ENCODE measurements at places on chromosomes 13 and 19.

GRCh38 chr13:83943530-83944279, 61.4 kb upstream of the SLITRK1 start:
- DNase-seq, result no peak

DNA sequence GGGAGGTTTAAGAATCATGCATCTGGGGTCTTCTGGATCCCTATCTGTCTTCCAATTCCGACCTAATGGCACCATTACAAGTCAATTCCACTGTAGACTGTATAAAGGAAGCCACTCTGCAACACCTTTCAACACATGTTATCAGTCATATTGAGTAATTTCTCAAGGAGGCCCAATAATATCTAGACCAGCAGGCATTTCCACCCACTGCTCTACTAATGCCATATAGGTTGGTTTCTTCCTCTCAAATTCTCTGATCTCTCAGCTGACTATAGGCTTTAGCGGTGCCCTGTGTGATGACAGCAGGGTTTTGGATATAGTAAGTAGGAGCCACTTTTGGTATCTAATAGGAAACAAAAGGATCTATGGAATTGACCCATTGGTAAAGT, 12.4 kb upstream of the ITM2B start:
- no peak for DNase-seq

GRCh38 chr19:56347163-56347778, 32.6 kb upstream of the ZSCAN5A start:
- no peak for DNase-seq

GRCh38 chr19:57803594-57804325, 11.0 kb downstream of the ZNF552 start:
- no peak for DNase-seq

GRCh38 chr19:35429698-35430408, 18.2 kb upstream of the FFAR2 start:
- no peak for DNase-seq

GRCh38 chr19:6821639-6822310, 49.3 kb downstream of the VAV1 start:
- DNase-seq, result no peak

GRCh38 chr19:45659096-45659729, 8.8 kb upstream of the GIPR start:
- DNase-seq, result no peak

DNA sequence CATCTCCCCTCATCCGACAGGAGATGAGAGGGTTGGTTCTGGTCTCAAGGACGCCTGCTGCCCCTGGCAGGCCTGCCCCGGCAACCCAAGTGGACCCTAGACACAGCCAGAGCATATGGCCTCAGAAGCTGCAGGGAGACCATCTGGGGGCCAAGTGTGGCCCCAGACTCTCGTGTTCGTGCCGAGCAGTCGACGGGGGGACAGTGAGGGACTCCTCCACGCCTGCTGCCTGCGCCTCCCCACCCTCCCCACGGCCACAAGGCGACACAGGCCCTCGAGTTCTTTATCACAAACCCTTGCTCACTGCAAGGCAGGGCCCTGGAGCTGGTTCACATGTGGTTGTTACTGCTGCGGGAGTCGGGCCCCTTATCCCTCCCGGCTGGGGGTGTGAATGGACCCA, 9.3 kb downstream of the CAPS start:
- DNase-seq, result no peak

- no peak for DNase-seq
These were observed 1149.2 kb downstream of the UQCRFS1 start for GRCh38 chr19:28063702-28064101.

DNA sequence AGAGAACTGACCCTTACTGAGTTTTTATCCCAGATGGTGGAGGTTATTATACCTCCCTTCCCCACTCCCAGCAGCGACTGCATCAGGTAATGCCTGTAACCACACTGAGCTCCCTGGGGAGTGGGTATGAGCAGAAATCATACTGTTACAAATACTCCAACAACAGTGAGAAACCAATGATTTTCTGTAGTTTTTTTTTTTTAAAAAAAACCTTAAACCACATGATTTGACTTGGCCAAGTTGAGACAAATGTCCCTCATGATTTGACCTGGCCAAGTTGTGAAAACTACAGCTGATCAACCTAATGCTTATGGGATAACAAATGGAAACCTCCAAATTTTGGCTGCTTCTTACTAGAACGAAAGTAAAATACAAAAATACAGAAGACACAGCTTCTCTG, 33.1 kb upstream of the SERP2 start:
- no peak for DNase-seq

DNA sequence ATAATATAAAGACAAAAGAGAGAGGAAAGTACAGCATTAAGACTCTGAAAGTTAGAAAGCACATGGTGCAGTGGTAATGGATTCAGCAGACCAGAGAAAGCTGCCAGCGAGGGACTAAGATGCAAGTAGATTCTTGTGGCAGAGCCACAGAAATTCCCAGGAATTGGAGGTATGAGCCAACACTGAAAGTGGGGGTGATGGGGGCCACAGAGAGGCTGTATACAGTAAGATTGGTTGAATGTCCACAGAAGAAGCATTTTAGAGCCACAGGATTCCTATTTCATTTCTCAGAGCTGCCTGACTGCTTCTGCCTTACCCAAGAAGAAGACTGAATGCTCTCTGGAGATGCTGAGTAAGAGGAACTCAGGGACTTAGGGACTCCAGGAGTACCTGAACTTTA, 295.0 kb downstream of the LMO7 start:
- DNase-seq, result no peak

DNA sequence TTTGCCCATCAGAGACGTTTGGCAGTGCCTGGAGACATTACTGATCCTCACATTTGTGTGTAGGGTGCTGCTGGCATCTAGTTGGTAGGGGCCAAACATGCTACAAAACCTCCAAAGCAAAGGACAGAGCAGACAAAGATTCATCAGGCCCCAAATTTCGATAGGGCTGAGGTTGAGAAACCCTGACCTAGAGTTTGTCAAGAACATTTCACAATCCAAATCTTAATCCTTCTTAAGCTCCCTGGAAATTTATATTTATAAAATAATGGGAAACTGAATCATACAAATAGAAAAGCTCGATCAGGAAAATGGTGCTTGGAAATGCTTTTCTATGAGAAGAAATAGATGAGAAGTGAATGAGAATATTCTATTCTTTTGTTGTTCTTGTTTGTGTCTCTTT, 273.6 kb downstream of the DCT start:
- DNase-seq, result no peak

DNA sequence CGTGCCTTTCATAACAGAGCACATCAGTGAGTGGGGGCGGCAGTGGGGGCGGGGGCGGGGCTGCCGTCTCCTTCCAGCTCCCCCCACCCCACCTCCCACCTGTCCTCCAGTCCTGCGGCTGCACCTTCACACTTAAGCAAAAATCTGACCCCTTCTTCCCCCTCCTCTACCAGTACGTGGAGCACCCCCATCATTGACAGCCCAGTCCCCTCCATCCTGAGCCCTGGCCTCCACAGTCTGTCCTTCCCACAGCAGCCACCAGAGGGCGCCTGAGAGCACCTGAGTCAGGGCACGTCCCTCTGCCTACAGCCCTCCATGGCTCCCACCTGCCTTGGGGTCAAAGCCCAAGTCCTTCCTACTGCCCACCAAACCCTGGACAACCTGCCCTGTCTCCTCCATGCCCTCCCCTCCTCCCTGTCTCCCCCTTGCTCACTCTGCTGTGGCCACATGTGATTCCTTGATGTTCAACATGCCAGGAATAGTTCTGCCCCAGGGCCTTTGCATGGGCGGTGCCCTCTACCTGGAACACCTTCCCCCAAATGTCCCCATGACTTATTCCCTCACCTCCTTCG, 4.0 kb downstream of the EBI3 start:
- peak; percentile 30 for DNase-seq

- DNase-seq, result no peak
These were observed 2.7 kb upstream of the KCNRG start for GRCh38 chr13:50012396-50013169.

DNA sequence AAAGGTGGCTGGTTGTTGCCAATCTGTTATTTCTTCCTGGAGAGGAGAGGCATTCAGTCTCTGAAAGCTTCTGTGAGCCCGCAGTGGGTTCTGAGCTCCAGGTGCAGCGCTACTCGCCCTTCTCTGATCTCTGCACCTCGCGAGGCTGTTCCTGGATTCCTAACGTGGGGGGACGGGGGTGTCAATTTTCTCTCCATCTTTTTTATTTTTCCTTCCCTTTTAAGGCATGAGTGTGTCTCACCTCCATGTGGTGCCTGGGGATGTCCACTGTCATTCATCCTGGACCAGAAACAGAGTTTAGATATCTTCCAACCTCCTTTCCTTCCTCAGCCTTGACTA, 626 bp downstream of the ZNF233 start:
- DNase-seq, result no peak

GRCh38 chr19:2341982-2342381, 13.5 kb downstream of the SPPL2B start:
- no peak for DNase-seq

DNA sequence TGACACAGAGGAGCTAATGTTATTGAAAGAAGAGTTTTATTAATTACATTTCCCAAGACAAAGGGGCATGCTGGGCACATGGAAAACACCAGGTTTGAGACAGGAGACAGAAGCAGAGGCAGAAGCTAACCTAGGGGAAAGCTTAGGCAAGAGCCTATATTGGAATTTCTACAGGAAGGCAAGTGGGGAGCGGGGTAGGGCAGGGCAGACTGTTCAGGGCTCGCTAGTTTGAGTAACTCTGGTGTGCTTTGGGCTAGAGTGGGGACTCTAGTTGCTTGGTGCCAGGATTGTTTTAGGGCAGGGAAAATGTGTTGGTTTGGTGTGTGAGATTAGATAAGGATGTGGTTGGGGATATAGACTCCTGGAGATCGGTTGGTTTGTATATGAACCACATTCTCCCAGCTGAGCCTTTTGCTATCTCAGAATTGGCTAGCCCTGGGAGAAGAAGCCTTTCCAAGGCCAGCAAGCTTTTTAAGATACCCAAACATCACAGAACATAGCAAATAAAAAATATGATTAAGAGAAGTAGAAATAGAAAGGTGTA, 8.4 kb upstream of the UFM1 start:
- DNase-seq, result no peak

DNA sequence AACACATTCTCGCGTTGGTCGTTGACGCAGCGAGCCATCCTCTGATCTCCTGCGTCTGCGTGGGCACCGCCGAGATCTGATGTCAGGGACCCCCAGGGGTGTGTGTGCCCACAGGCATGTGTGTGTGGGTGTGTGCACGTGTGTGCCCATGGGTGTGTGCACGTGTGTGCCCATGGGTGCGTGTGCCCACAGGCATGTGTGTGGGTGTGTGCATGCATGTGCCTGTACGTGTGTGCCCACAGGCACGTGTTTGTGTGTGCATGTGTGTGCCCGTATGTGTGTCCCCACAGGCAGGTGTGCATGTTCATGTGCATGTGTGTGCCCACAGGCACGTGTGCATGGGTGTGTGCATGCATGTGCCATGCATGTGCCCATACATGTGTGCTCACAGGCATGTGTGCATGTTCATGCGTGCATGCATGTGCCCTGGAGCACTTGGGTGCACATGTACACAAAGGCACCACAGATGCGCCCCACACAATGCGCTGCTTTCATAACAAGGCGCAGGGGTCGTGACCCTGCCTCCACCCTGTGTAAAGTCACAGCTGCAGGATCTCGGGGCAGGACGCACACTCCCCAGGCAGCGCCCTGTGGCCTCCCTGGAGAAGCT, 77.5 kb downstream of the RASA3 start:
- no peak for DNase-seq

- no peak for DNase-seq
These were observed 6.7 kb upstream of the TRIM28 start for GRCh38 chr19:58536852-58537798.

DNA sequence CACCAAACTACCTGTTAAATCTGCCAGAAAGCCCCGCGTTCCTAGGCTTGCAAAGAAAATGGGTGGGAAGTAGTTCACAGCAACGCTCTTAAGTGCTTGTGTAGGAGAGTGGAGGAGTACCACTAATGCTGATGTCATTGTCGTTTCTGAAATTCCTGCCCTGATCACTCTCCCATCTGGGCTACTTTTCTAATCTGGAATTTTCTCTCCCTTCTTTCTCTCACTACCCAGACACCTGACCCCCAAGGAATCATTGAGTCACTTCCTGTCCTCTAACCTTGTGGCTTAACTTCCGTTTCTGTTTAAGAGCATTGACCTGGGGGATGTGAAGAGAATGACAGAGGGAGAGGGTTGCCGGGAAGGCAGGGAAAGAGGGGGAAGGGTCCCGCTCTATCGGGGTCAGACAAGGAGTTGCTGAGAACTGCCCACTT, 98.7 kb downstream of the STARD13 start:
- no peak for DNase-seq

GRCh38 chr19:31269425-31270127, 79.7 kb downstream of the TSHZ3 start:
- no peak for DNase-seq

- DNase-seq, result no peak
These were observed 9.1 kb downstream of the FOXO1 start for GRCh38 chr13:40657307-40657706.

GRCh38 chr19:51687791-51688670, 5.1 kb upstream of the SPACA6 start:
- no peak for DNase-seq

DNA sequence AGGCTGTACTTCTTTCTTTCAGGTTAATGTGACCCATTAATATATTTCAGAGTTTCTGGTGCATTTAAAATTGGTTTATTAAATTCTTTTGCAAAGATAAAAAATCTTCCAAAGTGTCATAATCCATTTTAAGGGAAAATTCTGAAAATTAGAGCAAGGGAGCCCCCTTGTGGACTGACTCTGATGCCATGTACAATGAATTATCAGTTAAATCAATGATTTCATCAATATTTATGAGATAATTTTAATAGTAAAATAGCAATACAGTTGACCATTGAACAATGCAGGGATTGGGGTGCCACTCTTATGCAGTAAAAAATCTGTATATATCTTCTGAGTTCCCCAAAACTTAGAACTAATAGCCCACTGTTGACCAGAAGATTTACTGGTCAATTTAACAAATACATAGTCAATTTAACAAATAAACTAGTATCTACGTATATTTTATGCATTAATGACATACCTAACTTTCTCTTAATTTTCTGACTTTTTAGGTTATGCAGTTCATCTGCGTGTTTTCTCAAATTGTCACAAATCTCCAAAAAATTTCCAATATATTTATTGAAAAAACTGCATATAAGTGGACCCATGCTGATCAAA, 479.1 kb upstream of the MIR17HG start:
- DNase-seq, result no peak

GRCh38 chr13:69904784-69905183, 202.8 kb upstream of the ATXN8OS start:
- no peak for DNase-seq

GRCh38 chr13:24691381-24691780, 11.2 kb downstream of the ATP12A start:
- DNase-seq, result no peak

DNA sequence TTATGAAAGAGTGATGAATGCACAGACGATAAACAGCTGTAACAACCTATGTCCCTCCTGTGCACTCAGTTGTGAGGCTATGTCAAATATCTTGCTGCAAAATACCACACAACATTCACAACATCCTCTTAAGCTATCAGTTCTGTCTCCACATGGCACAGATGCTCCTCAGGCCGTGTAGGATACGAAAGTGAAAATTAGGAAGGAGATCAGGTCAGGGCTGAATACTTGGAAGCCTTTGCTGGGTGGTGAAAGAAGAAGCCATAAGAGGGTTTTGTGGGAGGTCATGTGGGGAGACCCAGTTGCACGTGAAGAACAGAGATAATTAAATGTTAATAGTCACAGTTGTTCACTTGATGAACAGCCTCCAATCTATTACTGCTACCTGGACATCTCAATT, 58.9 kb downstream of the RXFP2 start:
- DNase-seq, result no peak
